ENCODE measurements at places on chromosomes 3 and 15. TPM values are rescaled to one million over a fixed set of nuclear protein-coding genes. Genes with fewer than 3 reads are reported as not detected.

The WNT7A gene
- 0.07 TPM for total RNA-seq

The ATP13A4 gene
- total RNA-seq = 0.20 TPM

The GOLGA8R gene
- 0.50 TPM for total RNA-seq

The SHF gene
- total RNA-seq = 33.1 TPM

The RHOA gene
- 389 TPM for total RNA-seq

The LYSMD2 gene
- total RNA-seq = 2.6 TPM

The PIK3R4 gene
- total RNA-seq = 37.2 TPM

The SLC51B gene
- not detected for total RNA-seq

The SV2B gene
- total RNA-seq = 1.4 TPM

The BFSP2 gene
- not detected for total RNA-seq

All from WTC11 (cell line).